Skin of body (tissue), 3 donors: ENCODE measurements at places on chromosomes 16 and 17.

DNA sequence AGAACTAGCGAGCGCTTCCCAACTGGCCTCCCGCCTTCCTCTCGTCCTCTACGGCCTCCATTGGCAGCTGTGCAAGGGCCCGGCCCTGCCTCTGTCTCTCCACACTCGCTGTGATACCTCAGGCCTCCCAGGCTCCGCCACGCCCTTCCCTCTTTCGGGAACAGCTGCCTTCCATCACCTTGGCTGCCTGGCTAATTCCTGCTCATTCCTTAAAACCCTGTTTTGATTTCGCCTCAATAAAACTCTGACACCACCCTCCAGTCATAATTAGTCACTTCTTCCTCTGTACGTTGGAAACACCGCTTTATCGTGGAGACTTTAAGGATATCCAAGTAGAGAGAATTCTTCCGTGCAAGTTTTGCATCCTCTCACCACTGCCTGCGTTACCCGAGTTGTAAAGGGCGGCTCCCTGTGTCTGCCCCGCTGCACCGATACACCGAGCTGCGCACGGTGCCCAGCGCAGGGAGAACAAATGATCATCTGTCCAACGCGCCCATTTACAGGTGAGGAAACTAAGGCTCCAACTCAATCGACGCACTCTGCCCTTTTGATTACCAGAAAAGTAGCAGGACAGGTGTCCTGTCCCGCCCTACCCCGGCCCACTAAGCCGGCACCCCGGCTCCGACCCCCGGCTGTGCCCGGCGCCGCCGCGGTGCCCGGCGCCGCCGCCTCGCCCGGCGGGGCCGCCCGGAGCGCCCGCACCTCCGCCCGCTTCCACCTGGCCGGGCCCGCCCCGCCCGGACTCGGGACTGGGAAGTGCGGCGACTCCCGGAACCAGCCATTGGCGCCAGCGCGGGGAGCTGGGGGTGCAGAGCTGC is 139.7 kb downstream of the SEC14L1 start:
- no peak for DNase-seq

DNA sequence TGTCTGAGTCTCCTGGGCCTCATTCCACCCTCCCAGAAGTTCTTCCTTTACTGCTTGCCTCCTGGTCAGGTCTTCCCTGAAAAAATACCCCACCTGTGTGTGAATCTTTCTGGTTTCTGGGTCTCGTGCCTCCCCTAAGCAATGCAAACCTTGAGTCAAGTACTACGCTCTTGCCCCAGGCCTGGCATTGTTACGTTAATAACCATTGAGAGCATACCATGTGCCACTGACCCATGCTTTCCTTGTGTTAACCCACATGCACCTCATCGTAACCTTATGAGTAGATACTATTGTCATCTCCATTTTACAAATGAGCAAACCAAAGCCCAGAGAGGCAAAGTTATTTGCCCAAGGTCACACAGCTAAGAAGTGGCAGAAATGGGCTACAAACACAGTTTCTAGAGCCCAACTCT is 25.4 kb upstream of the TOB1 start:
- no peak for DNase-seq

- DNase-seq = no peak
Measured at GRCh38 chr16:85898521-85899442, at the start of gene IRF8. TSS of gene IRF8 (plus strand) at chr16:85899162. CDS start at chr16:85903016, 3,854 bp downstream.

- DNase-seq = no peak
Measured at GRCh38 chr17:47660064-47660492, 10.4 kb downstream of the KPNB1 start.

- no peak for DNase-seq
Measured at GRCh38 chr17:71978435-71978834, 142.4 kb upstream of the SOX9 start.

DNA sequence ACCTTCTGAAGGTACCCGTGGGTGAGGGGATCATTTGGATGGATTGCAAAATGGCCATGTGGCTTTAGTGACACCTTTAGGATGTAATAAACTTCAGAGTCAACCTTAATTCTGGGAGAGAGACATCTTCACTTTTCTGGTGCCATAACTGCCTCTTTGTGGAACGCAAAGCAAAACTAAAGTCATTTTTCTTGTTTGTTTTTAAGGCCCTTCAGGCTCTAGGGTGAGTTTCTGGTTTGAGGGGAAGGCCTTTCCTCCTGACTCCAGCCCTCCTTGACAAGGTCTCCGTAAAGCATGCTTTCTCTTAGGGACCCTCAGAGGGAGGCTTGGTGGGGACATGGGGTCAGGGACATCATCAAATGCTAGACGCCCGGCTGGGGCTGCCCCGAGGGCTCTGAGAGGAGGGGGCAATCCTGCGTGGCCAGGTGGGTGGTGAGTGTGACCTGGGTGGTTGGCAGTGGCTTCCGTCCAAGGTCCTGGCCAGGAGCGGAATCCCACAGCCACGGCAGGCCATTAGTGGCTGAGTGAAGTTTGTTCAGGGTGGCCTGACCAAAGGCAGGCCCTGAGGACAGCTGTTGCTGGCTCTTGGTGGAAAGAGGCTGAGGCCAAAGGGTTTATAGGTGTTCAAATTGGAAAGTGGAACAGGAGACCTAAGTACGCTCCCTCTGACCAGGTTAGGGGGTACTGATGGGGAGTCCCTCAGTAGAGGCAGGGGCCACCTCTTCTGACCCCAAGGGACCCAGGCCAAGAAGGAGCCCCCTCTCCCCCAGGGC is 112.2 kb downstream of the METRNL start:
- no peak for DNase-seq

GRCh38 chr16:75086281-75086680 is 30.3 kb downstream of the LDHD start:
- DNase-seq = no peak

GRCh38 chr16:3388325-3388724 is 12.5 kb downstream of the ZSCAN32 start:
- no peak for DNase-seq

DNA sequence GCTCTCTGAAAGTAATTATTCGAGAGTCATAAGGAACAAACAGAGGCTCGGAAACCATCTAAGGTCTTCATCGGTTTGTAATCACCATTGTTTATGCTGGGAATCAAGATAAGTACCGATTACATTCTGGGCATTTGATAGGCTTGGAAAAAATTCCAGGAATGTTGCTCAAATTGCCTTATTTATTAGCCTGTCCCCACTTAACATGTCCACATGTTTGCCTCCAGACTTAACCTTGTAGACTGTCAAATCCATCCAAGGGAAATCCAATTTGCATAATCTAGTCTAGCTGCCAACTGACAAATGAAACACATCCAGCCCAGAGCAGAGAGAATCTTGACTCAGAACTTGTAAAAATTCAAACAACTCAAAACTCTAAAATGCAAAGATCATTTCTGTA is 51.3 kb upstream of the TMC5 start:
- no peak for DNase-seq

DNA sequence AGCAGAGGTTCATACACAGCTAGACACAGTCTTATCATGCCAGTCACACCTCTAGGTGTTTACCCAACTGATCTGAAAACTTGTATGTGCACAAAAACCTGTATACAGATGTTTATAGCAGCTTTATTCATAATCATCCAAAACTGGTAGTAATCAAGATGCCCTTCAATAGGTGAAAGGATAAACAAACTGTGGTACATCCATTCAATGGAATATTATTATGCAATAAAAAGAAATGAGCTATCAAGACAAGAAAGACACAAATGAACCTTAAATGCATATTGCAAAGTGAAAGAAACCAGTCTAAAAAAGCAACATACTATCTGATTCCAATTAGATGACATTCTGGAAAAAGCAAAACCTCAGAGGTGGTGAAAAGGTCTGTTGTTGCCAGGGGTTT is 47.6 kb upstream of the CNEP1R1 start:
- no peak for DNase-seq

- no peak for DNase-seq
Measured at GRCh38 chr16:14148569-14148968, 77.5 kb downstream of the MRTFB start.

- DNase-seq = no peak
Measured at GRCh38 chr17:50660042-50660886, 25.6 kb downstream of the ABCC3 start.

DNA sequence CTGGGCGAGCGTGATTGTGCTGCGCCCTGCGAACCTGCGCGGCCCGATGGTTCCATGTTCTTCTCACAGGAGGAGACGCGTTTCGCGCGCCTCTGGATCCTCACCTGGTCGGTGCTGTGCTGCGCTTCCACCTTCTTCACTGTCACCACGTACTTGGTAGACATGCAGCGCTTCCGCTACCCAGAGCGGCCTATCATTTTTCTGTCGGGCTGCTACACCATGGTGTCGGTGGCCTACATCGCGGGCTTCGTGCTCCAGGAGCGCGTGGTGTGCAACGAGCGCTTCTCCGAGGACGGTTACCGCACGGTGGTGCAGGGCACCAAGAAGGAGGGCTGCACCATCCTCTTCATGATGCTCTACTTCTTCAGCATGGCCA is 1.0 kb downstream of the FZD2 start:
- DNase-seq = no peak

DNA sequence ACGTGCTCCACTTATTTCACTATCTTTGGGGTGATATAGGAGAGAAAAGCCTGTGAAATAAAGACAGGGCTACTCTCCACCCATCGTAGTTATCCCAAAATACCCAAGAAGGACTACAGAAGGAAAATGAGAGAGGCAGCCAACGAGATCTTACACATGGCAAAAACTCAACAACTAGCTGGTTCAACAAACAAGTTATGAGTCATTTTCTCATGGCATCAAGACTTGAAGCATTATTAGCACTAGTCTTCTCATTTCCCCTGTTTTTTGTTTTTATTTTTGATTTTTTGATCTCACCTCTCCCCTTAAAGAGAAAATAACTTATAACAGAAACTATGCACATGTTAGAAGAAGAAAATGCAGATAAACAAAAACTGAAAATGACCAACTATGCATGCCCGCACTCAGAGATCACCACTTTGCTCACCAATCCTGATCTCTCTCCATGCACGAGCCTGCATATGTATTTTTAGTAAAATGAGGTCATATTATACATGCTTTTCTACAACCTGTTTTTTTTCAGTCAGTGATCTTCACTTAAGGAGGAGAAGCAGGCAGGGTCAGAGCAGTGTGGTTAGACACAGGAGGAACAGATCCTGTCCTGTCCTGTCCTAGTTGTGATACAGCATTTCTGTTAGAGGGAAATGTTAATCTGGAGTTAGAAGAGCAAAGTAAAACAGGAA is 22.8 kb downstream of the FAM117A start:
- DNase-seq = no peak

- DNase-seq = no peak
Measured at GRCh38 chr17:74089869-74090464, 113.5 kb upstream of the RPL38 start.

GRCh38 chr16:50553182-50553710 is 5.0 kb downstream of the NKD1 start:
- no peak for DNase-seq

GRCh38 chr16:30990105-30990504 is 5.1 kb downstream of the HSD3B7 start:
- no peak for DNase-seq

- no peak for DNase-seq
Measured at GRCh38 chr17:6365200-6365943, 69.5 kb downstream of the AIPL1 start.

DNA sequence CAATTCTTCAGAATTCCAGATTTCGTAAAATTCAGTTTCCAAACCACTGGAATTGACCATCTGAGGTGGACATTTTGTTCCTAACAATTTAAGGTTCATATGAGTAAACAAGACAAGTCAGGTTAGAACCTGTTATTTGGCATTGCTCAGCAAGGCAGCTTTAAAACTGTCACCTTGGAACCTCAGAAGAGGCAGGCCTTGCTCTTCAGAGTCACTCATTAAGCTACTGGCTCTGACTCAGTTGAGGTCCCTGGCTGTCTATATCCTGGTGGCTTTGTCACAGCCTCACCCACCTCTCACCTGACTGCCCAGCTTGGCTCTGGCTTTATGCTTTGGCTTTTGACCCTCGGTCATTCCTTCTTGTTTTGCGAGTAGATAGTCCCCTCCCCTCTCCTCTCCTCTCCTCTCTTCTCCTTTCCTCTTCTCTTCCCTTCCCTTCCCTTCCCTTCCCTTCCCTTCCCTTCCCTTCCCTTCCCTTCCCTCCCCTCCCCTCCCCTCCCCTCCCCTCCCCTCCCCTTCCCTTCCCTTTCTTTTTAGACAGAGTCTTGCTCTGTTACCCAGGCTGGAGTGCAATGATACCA is 238.4 kb downstream of the SHISA9 start:
- no peak for DNase-seq
